Mesothelial cell of epicardium (in vitro differentiated cells): ENCODE measurements at places on chromosomes 7 and 10.

DNA sequence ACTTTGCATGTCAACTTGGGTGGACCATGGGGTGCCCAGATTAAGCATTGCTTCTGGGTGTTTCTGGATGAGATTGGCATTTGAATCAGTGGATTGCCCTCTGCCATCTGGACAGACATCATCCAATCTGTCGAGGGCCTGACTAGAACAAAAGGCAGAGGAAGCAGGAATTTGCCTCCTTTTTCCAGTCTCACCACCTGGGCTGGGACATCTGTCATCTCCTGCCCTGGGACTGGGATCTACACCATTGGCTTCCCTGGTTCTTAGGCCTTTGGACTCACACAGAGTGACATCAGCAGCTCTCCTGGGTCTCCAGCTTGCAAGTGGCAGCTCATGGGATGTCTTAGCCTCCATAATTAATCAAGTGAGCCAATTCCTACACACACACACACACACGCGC, 10.3 kb downstream of the SLC13A4 start:
- no peak for DNase-seq

GRCh38 chr10:10792681-10793080, 225.0 kb upstream of the CELF2 start:
- no peak for DNase-seq

GRCh38 chr7:90347759-90348158, 1.2 kb downstream of the GTPBP10 start:
- DNase-seq, result no peak

DNA sequence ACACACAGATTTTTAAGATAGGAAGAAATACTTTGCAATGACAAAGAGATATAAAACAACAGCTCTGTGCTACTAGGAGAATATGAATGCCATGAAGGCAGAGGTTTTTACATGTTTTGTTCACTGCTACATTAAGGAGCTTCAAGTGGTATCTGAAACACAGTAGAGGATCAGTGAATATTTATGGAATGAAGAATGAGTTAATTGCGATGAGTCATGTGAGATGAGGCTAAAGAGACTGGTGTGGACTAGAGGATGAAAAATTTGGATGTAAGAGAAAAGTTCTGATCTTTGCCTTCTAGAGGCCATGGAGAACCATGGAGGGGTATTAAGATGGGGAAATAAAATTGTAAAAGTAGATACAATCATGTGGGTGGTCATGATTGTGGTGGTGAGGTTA, 434.2 kb downstream of the PHTF2 start:
- DNase-seq, result no peak

DNA sequence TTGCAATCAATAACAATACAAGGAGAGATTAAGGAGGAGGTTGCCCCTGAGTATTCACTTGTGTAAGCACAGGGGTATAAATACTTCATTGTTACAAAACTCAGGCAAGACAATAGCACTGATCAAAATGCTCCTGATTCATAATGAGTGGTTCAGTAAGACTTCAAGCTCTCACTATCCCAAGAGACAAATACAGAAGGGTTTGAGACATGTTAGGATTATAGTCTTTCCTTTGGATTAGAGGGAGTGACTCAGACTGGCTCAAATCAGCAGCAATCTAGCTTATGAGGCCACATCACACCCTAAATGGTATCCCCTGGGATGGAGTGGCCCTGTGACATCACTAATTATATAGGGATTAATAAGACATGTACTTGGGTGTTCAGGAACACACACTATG, 167.2 kb upstream of the HGF start:
- DNase-seq, result no peak

- no peak for DNase-seq
Measured at GRCh38 chr10:103620352-103620740, 126.8 kb downstream of the NEURL1 start.

GRCh38 chr10:93313798-93314197, 168.3 kb downstream of the MYOF start:
- DNase-seq, result no peak

DNA sequence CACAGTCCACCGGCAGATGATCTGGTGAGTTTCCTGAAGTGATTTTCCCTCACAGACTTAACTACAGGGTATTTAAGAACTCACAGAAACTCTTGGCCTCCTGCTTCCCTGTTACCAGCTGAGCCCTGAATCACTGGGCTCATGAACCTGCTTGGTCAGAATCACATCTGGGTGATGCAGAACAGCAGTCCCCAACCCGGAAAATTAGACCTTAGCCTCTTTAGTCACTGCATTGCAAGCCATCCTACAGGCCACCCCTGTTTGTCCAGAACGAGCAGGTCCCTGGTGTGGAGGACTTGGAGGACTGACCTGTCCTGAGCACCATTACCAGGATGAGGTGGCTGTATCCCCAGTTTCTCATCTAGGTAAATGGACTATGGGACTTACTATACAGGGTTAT, 539.2 kb downstream of the TNS3 start:
- DNase-seq, result no peak
